ENCODE measurements at places on chromosomes 2 and 18.

DNA sequence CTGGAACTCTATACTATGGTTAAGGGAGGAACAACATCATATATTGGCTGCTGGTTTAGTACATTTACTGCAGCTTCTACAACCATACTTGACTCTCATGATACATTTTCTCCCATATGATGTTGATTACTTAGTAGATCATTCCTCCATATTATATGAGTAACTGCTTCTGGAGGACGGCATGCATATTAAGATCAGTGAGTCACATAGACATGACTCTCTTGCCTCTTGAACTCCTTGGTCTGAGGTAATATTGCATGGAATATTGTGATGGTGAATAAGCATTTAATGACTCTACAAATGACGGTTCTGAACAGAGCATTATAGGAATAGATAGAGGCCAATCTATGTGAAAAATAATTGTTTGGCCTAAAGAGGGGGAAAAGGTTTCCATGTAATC is 418.8 kb upstream of the SPHKAP start:
- DNase-seq, result no peak

- no peak for DNase-seq
Measured at GRCh38 chr2:238570391-238570790, 143.7 kb downstream of the ASB1 start.

DNA sequence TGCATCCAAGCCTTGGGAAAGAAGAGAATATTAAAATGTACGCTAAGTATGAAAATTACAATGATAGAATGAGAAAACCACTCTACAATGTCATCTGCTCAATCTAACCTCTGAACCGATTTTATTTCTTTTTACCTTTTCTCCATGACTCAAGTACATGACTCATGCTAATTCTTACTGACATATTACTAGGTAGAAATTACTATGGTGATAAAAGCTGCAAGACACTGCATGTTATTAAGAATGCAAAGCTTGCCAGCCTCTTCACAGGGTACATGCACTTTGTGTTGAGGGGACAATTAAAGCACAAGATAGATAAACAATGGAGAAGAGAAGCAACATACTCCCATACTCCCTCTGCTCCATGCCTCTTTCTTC is 20.7 kb downstream of the SFT2D3 start:
- no peak for DNase-seq

DNA sequence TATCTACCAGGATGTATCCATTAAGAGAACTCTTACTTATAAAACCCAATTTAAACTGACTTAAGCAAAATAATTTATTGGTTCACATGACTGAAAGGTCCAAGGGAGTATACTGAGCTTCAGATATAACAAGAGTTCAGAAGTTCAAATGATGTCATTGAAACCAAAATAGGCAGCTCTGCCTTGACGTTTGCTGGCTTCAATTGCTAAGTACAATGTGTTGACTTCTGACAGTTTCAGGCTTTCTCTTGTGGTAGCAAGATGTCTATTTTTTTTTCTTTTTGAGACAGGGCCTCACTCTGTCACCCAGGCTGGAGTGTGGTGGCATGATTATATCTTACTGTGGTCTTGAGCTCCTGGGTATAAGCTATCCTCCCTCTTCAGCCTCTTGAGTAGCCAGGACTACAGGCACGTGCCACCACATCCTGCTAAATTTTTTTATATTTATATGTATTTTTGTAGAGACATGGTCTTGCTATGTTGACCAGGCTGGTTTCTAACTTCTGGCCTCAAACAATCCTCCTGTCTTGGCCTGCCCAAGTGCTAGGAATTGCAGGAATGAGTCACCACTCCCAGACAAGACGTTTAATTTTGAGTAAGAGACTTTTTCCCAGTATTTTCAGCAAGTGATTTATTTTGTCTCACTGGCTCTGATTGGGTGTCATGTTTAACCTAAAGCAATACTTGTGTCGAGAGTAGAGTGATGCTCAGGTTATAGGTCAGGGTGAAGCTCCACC is 184.8 kb downstream of the NR4A2 start:
- DNase-seq, result no peak

GRCh38 chr2:150124739-150125138 is 362.7 kb downstream of the RND3 start:
- no peak for DNase-seq

DNA sequence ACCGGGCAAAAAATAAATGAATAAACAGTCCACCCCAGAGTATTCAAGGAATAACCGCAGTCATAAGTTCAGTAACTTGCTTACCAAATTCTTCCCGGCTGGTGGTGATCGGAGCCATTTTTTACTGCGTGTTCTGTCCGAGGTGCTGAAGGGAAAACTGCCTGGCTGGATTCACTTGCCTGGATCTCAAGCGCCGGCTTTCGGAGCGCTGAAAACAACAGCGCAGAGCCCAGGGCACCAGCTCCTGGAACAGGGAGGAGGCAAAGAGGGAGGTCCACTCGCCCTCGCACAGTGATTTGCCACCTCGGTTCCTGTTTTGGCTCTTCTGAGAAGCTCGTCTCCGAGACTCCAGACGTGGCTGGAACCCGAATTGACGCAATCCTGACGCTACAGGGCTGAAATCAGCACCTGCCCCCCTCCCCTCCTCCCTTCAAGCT is at the start of gene SYT4:
Gene SYT4 (minus strand): TSS at position 327 of the 437 bp plus-strand sequence. CDS start 209 bp downstream, at position 118.
- peak; percentile 68 for DNase-seq

- no peak for DNase-seq
Measured at GRCh38 chr18:24819141-24819890, 358.9 kb downstream of the HRH4 start.

DNA sequence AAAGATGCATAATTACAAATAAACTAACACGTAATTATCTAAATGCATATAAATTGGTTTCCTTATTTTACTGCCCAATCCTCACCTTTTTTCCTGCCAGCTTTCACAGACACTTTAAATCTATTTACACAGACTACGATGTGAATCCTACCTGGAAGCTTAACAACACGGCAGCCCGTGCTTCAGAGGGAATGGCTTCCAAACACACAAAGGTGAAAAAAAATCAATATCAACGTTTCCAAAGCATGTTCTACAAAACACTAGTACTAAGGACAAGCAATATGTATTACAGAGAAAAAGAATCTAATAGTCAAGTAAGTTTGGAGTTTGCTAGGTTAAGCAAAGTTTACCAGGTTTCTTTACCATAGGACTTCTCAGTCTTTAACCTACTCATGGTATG is 4.4 kb downstream of the MAP4K3 start:
- DNase-seq, result no peak

GRCh38 chr2:137826373-137827372 is 137.6 kb upstream of the HNMT start:
- no peak for DNase-seq

DNA sequence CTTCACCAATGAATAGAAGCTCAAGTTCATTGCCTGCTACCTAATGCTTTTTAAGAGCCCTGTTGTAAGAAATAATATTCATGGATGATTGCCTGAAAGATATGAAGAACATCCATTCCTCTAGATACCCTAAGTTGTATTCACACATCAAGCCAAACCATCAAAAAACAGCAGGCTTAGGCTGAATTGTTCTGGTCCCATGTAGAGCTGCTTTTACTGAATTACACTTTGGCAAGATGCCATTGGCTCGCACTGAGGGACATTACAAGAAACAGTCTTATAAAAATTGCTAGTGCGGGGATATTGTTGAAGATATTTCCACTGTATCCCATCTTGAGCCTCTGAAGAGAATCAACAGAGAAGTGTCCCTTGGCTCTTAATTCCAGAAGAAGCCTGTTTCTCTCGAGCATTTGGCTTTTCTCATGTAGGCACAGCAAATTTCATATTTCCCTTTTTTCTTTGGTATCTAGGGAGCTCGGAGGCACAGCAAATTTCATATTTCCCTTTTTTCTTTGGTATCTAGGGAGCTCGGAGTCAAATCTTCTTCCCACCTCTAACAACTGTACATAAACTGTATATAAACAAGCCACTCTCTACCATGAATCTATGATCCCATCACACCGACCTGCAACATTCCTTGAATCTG is 107.5 kb downstream of the COLEC12 start:
- no peak for DNase-seq

GRCh38 chr2:9347411-9347881 is 75.9 kb downstream of the ITGB1BP1 start:
- DNase-seq, result no peak

GRCh38 chr2:239056611-239057010 is 208.7 kb downstream of the TWIST2 start:
- DNase-seq, result no peak

- DNase-seq, result no peak
Measured at GRCh38 chr2:98880266-98881152, 55.5 kb downstream of the CRACDL start.

GRCh38 chr2:128287780-128288735 is 30.6 kb downstream of the HS6ST1 start:
- DNase-seq, result no peak

DNA sequence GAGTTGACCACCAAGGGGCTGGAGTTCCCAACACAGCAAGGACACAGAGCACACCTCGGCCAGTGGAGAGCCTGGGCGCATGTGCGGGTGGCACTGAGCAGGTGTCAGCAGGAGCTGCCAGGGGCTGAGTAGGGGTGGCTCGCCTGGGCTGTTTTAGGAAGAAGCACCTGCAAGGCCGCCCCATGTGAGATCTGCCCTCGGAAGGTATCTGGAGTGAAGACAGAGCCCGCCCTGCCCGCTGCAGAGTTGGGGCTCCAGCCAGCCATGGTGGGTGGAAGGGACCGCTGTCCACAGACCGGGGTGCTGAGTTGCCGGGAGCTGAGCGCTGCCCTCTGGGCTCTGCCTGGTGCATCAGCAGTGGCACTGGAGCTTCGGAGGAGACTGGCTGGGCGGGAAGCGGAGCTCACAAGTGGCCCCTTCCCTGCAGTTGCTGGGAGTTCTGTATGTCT is 35.2 kb downstream of the MTERF4 start:
- no peak for DNase-seq

GRCh38 chr18:26059357-26059756 is 31.1 kb downstream of the SS18 start:
- no peak for DNase-seq

DNA sequence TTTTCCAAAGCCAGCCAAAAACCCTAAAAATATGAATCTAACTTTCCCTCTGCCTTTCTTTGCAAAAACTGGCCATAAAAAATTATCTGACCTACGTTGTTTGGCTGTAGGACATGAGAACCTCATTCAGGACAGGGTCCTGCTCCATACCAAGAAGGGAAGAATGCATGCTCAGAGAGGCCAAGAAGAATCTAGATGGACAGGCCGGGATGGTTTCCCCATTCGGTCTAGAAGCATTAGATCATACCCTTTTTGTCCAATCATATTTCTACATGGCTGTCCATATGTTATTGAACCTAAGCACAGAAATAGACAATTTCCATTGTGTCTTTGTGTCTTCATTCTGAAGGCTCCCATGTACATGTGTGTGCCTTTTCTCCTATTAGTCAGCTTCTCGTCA is 2120.4 kb upstream of the PIK3C3 start:
- DNase-seq, result no peak

- DNase-seq, result no peak
Measured at GRCh38 chr2:8932702-8933101, 70.8 kb downstream of the MBOAT2 start.

- no peak for DNase-seq
Measured at GRCh38 chr18:55407774-55408535, 180.0 kb downstream of the TCF4 start.

DNA sequence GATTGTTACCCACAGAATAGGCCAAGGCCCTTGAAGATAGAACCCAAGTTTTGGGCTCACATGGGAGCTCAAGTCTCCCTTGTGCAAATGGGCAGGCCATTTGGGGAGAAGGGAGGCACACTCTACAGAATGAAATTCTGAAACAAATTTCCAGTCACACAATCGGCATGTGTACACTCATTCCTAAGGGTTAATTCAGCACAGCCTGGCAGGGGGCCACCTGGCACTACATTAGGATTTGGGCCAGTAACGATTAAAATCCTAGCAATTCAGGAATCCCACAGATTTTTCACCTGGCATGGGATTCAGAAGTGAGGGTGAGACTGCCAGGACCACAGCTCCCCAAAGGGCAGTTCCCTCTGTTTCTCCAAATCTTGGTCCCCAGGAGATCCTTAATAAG is 46.4 kb downstream of the BMP10 start:
- no peak for DNase-seq

- DNase-seq, result no peak
Measured at GRCh38 chr2:108200569-108200968, 39.2 kb upstream of the SULT1C3 start.

- DNase-seq, result no peak
Measured at GRCh38 chr18:23234619-23235018, 99.3 kb downstream of the CABLES1 start.

DNA sequence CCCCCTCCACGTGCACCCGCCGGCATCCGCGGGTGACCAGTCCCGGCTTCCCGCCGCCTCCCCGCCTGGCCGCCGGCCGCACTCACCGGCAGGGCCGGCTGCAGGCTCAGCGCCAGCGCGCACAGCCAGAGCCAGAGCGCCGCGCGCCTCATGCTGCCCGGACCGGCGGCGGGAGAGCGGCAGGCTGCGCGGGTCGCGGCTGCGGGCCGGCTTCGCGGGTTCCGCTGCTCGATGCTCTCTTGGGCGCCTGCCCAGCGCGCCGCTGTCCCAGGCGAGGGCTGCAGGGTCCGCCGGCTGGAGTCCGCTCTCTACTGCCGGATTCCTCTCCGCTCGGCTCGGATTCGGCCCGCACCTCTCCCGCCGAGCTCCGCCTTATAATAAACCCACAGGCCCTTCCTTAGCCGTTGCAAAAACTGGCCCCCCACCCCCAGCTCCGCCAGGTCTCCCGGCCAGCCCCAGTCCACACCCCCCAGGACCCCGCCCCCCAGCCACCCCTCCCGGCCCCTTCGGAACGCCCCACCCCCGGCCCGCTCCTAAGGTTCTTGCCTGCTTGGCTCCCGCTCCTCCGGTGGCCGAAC is at the start of gene SDC1:
Gene SDC1 (minus strand): TSS at position 415 of the 578 bp plus-strand sequence. CDS start 263 bp downstream, at position 152.
- no peak for DNase-seq

- no peak for DNase-seq
Measured at GRCh38 chr2:696463-696862, 19.3 kb upstream of the TMEM18 start.

DNA sequence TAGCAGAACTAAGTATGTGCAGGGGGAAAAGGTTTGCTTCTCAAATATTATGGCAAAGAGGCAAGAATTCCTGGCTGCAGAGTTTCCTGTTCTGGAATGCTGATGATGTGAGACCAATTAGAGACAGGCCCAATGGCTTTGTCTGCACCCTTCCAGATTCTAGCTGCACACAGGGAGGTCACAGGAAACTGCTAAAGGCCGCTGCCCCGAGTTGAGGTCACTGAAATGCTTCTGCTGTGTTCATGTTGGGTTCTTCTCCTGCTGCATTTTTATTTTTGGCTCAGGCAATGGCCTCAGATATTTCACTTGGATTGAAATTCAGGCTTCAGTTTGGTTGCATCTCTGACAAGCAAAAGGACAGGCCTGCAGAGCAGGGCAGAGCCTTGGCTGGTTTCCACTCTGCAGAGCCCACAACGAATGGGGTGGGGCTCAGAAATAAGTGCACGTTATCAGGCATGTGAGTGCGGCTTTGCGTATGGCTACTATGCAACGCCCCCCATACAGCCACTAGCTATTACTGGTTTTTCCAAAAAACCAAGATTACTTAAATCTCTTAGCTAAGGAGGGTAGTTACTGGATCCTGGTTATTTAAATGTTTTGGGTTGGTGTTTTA is 66.9 kb upstream of the FZD5 start:
- DNase-seq, result no peak
